ENCODE measurements at places on chromosomes 1 and 21.
A peak's percentile ranks its signal among the peaks of the same experiment; 100 is the strongest.

GRCh38 chr1:159879136-159879535 is 16.7 kb upstream of the VSIG8 start:
- no peak for DNase-seq

GRCh38 chr1:89822999-89823628 is 2.3 kb downstream of the LRRC8D start:
- DNase-seq = no peak

GRCh38 chr21:30719401-30719800 is 824 bp upstream of the KRTAP21-3 start:
- no peak for DNase-seq

DNA sequence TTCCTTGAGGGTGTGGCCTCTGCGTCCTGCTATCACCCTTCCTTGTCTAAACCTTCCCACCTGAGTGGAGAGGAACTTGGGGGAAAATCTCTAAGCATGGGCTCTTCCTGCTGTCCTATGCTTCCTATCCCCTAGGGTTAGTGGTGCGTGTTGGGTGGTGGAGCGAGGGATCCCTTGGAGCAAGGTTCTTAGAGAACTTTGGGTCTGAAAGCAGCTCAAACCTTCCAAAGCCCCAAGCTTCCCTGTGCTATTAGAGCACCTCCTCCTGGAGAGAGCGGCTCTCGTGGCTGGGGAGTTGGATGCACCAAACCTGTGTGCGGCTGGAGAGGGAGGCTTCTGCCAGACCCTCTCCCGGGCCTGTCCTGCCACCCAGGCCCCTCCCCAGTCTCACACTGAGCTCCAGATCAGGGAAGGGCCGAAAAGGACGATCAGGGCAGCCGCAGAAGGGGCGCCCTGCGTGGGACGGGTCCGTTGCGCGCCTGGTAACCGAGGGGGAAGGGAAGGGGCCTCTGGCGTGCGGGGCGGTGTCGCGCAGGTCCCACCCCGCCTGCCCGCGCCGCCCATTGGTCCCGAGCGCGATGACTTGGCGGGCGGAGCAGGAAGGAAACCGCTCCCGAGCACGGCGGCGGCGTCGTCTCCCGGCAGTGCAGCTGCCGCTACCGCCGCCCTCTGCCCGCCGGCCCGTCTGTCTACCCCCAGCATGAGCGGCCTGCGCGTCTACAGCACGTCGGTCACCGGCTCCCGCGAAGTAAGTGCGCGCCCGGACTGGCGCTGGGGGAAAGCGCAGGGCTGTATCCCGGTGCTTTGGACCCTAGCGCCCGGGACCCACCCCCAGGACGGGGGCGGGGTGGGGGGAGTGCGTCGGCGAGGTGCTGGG is at the start of gene SH3BGRL3:
TSS of gene SH3BGRL3 (plus strand) at position 631 of the 877 bp plus-strand sequence. CDS start at position 701, 70 bp downstream.
- DNase-seq = peak; percentile 91

DNA sequence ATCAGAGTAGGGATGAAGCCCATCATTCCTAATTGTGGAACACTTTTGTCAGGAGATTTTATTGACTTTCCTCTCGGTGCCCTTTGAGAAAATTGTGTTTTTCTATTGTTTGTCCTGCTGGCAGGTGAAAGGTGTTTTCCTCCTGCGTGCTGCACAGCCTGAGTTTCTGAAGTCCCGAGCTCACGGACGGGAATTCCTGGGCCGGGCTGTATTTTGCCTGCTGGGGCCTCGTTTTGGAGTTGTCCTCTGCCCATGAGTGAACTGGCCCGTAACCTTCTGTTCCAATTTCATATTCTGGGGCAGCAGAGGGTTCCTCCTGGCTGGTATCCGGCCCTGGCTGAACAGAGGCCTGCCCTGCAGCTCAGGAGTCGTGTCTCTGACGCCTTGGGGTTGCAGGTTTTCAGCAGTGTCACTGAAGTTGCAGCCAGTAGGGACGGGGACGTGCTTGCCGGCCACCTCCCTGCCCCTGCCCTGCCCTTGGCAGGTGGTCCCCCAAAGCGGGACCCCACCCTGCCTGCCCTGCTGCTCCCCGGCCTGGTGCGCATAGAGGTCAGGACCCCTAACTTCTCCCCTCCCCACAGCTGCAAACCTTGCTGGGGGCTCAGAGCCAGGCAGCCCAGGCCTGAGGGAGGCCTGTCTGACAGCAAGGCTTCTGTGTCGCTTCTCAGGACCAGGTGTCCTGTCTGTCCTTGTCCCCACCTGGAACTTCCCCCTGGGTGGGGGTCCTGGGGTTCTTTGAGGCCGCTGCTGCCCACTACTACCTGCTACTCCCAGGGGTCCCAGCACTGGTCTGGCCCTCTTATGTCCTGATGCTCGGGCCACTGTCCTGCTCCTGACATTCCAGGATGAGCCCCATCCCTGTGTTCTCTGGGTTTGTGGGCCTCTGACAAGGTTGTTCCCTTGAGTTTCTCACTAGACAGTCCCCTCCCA is 49.0 kb downstream of the SLX9 start:
- DNase-seq = no peak

DNA sequence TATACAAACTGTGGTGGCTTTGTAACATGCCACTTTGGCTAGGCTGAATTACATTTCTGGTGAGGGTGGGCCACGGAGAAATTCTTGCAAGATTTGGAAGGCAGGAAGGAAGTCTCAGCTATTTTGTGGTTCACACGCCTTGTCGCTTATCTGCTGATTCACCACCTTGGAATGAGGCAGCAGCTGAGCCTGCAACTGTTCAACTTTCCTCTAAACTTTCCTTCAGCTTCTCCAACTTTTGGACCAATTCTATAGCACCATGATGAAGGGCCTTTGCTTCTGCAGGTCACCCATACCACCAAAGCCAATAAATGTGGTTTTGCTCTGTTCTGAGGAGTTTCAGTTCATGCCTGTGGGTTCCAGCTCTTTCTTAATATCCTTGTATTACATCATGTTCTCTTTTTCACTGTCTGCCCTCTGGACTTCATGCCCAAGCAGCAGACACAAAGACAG is 337.6 kb upstream of the SNX7 start:
- no peak for DNase-seq

GRCh38 chr1:5747426-5748285 is 244.6 kb downstream of the NPHP4 start:
- DNase-seq = no peak

GRCh38 chr1:150960646-150961045 is 14.0 kb downstream of the CERS2 start:
- no peak for DNase-seq

- DNase-seq = no peak
Measured at GRCh38 chr1:189431447-189431846, 1046.2 kb downstream of the BRINP3 start.

DNA sequence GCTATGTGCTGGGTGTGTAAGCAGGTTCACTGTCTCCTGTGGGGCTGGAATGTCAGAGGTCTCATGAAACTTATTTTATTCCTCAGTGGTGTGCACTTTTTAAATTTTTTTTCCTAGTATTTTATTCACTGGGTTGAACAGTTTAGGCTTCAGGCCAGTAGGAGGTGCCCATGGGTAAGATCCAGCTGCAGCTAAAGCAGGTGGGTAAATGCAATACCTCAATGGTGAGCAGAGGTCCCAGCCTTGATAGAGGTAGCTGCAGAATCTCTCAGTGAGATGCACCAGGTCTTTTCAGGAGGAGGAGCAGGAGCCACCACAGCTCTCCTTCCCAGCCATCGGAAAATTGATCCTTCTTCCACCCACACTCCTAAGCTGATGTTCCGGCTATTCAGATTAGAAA is 12.6 kb upstream of the OR6N2 start:
- DNase-seq = peak; percentile 50

DNA sequence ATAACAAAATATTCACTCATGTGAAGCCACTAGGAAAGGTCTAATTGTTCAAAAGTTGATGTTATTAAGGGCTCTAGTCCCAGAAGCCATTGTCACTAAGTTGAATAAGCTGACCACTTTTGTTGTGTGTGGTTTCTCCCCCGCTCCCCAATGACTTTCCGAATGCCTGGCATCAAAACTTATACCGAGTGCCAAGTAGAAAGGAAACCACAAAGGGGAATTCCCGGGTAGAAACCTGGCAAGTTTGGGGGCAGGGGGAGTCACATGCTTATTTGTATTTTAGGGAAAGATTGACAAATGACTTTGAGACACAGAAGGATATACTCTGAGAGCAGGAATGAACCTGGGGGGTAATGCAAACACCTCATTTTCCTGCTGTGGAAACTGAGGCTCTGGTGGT is 154.1 kb downstream of the TGFBR3 start:
- peak; percentile 11 for DNase-seq

DNA sequence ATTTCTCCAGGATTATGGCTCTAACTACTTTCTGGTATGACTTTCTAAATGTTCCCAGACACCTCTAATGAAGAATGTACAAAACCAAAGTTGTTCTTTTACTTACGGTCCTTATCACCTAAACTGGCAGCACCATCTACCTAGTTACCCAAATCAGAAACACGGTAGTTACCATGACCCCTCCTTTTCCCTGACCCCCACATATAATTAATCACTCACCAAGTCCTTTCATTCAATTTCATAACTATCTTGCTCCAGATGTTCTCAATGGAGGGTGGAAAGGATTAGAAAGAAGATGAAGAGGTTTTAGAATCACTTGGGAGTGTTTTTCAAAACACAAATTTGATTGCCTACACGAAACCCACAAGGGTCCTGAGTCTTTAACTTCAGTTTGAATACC is 98.0 kb downstream of the DENND1B start:
- DNase-seq = no peak

GRCh38 chr1:180234369-180235076 is 4.5 kb downstream of the LHX4 start:
- no peak for DNase-seq

- no peak for DNase-seq
Measured at GRCh38 chr21:26332867-26333266, 162.3 kb upstream of the APP start.

DNA sequence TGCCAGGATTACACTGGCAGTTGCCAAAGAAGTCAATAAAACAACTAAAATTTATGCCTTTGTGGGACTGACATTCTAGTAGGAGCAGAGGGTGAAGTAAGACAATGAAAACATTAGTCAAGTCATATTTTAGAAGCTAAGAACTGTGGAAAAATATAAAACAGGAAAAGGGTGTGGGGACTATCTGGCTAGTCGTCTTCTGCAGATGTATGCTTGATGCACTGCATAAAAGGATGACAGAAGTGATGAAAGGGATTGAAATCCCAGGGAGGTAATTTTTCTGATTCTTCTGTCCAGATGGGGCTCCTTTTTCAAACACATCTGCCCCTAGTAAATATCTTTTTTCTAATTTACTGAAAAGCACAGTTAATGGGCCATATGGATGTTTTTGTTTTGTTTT is 706.3 kb downstream of the ADGRL2 start:
- no peak for DNase-seq

DNA sequence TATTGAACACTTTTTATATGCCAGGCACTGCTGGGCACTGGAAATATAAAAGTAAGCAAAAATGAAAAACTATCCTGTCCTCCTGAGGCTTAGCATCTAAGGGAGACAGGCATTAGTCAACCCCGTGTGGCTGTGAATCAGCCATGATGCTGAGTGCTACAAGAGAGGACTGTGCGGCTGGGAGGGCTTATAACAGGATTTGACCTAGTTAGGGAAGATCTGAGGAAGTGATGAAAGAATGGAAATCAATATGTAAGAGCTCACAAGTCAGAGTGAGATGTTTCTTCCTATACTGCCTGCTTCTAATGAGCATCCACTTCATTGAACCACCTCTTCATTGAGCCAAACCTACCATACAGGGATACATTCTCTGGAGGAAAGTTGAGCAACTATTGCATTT is 15.1 kb downstream of the TRIM45 start:
- peak; percentile 27 for DNase-seq

- no peak for DNase-seq
Measured at GRCh38 chr21:14711287-14711686, 165.2 kb upstream of the SAMSN1 start.

- DNase-seq = no peak
Measured at GRCh38 chr1:59686574-59686973, 128.2 kb upstream of the HOOK1 start.

GRCh38 chr1:241702442-241703373 is 50.6 kb downstream of the WDR64 start:
- no peak for DNase-seq

GRCh38 chr1:19909971-19910370 is 13.4 kb downstream of the PLA2G2E start:
- DNase-seq = no peak

DNA sequence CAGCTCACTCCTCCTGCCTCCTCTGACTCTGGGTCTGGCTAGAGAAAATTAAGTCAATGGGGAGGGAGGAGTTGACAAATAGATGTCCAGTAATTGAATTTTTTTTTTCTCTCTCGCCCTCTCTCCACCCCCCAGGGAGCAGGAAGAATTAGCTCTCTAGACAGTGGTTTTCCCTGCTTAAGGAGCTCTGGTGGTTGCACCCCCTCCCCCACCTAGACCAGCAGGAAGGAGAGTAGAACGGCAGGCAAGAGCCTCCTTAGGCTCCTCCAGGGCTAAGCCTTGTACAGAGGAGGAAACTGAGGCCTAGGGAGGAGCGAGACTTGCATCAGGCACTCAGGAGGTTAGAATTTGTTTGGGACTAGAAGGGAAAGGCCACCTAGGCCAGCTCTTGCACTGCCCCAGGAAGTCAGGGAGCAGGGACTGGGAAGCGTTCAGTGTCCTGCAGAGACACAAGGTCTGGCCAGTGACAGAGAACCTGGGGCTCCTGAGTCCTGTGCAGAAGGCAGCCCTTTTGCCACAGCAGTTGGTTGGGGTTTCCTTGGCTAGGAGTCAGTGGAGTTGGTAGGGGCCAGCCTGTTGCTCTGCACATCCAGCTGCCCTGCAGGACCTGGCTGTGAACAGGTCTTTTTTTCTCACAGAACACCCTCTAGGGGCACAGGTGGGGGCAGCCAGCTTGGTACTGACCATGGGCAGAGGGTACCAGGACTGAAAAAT is 49.5 kb upstream of the ACOT11 start:
- no peak for DNase-seq

DNA sequence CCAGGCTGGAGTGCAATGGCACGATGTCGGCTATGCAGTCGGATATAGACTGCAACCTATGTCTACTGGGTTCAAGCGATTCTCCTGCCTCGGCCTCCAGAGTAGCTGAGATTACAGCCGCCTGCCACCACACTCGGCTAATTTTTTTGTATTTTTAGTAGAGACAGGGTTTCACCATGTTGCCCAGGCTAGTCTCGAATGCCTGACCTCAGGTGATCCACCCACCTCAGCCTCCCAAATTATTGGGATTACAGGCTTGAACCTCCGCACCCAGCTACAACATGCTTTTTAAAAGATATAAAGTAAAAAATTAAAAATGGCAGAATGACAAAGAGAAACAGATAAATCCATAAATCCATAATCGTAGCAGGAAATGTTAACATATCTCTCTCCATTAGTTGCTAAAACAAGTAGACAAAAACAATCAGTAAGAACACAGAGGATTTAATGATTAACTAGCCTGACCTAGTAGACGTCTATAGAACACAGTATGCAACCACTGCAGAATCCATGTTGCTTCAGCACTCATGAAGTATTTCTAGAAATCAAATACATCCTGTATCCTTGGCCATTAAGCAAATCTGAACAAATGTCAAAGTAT is 59.9 kb upstream of the SPOCD1 start:
- no peak for DNase-seq

- no peak for DNase-seq
Measured at GRCh38 chr1:7395251-7395650, 375.8 kb upstream of the VAMP3 start.

DNA sequence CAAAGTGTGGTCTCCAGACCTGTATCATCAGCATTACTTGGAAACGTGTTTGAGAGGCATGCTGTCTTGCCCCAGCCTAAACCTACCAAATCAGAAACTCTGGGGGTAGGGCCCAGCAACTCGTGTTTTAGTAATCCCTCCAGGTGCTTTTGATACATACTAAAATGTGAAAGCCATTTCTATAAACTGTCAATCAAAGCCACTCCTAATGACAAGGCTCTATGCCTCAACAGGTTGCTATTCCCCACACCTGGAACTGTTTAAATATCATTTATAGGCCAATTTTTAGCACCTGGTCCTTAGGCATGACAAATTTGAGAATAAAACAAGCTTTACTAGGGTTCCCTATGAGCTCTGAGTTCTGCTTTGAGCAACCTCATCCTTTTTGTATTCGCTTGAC is 158.7 kb upstream of the NR5A2 start:
- DNase-seq = no peak

Data from CD4-positive, alpha-beta T cell treated with Interleukin-6 for 4 hours (primary cell).